ENCODE measurements at places on chromosomes 4 and X.

GRCh38 chr4:168451331-168451730, 29.0 kb downstream of the DDX60L start:
- no peak for DNase-seq

DNA sequence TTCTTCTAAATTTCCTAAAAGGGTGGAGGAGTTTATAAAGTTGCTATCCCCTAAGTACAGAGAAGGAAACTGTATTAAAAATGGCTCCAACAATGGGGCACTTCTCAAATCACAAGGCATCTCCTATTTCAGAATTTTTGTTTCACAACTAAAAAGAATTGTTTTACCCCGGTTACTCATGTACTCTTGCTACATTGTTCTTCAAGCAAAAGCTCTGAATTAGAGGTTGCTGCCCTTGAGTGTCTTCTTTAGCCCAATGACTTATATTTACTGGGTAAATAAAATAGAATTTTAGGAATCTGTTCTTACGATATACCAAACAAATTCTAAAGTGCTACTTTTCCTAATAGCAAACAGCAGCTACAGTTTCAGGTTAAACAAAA, 67.5 kb downstream of the PPEF2 start:
- DNase-seq: no peak

GRCh38 chrX:44344687-44345086, 1.2 kb upstream of the EFHC2 start:
- DNase-seq: peak; percentile 12

DNA sequence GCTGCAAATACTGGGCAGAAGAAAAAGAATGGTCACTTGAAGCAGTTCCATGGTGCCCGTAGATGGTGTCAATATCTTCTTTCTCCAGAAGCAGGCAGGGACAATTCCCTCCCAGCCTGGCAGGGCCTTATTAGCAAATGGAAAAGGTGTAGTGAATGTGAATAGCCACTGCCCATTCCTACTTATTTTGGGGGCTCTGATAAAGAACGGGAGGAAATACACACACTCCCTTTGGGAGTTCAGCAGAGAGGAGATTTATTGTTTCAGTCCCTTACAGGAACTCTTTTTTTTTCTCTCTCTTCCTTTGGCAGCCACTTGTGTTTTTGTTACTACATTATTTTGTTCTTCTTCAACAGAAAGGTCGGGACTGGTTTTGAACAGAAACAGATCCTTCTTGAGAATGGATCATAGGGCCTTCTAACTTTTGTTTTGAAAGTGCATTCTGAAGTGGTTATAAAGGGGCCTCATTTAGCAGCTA, at the start of gene EMCN:
EMCN (minus strand) TSS at position 159 of the 478 bp plus-strand sequence; CDS start at position 51, 108 bp downstream.
- DNase-seq: no peak

DNA sequence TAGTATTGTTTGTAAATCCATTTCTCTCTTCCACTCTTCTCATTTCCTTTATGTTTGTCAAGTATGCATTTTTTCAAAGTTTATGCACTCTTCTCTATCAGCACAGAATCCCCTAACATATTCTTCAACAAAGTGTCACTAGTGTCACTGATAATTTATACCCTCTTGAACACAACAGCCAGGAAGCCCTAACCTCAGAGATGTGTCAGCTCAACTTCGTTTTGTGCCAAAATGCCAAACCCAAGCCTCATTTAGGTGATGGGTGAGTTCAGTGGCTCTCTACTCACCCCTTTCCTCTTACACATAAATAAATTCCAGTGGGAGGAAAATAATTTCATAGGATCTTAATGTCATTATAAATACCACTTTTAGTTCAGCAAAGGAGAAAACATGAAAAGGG, 22.4 kb upstream of the P2RY10 start:
- DNase-seq: no peak

- no peak for DNase-seq
Observed at GRCh38 chr4:159232465-159233106, 129.7 kb downstream of the RAPGEF2 start.

DNA sequence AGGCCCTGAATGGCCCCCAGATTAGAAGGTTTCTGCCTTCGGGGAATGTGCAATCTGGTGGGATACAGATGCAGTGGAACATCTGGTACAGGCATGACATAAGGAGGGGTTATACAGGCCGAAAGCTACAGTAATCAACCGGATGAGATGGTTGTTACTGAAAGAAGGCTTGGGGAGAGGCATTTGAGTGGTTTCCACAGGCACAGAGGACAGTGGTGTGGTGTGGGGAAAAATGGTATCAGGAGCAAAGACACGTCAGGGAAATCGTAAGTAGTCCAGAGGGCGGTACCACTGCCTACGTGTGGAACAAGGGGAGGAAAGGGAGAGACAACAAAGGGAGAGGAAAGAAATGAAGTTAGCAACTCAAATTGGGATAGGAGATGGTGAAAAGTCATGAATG, 3.0 kb downstream of the PDLIM3 start:
- no peak for DNase-seq
